HepG2 (cell line): ENCODE measurements at places on chromosomes 1 and 21.

DNA sequence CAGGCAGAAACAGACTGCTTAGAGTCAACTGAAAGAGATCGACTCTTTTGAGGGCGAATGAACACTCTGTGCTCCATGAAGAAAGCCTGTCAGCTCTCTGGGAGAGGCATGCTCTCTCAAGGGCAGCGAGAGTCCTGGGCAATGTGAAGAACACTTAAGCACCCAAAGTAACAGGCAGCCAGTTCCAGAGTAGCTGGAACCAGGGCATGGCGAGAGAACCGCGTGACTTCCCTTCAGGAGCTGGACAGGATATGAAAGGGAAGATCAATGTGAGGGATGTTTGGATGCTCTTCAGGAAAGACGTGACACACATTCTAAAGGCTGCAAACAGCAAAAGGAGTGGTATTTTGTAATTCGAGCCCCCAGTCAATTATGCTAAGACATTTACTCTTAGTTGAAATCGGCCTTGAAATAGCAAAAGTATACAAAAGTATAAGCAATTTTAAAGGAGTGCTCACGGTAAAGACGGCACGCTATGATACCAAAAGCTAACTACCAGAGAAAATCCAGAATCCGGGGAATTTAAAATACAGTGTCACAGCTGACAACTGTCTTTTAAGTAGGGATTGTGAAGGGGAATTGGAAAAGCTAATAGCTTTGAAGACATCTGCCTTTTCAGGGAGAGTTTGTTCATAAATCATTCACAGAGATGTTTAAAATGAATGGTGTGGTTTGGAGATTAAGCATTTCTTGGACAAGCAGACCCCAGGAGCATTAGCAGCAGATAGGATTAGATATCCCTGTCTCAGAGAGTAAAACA, 20.8 kb downstream of the ADAMTS5 start:
- DNase-seq, result no peak

GRCh38 chr21:45450423-45451090, 45.6 kb downstream of the COL18A1 start:
- no peak for DNase-seq

DNA sequence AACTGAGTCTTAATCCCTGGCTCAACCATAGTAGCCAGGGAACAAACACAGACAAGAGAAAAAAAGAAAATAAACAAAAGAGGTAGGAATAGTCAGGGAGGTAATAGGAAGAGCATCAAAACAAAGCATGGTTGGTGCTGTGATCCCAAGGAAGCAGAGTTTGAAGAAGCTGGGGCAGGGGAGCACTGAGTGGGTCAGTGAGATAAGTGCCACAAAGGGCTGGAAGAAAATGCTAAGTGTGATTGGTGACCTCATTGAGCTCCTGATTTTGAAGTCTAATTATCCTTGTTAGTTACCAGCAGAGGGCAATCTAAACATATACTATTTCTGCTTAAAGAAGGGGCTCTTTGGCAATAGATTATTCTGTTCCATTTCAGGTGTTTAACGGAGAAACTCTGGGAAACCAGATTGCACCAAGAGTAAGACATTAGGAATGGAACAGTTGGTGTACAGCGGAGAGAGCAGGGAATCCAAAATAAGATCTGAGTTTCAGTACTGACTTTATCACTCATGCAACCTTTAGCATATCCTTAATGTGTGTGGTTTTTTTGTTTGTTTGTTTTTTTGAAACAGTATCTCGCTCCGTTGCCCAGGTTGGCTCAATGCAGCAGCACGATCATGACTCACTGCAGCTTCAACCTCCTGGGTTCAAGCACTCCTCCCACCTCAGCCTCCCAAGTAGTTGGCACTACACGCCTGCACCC, 30.7 kb upstream of the KIAA1614 start:
- DNase-seq, result peak; percentile 25

DNA sequence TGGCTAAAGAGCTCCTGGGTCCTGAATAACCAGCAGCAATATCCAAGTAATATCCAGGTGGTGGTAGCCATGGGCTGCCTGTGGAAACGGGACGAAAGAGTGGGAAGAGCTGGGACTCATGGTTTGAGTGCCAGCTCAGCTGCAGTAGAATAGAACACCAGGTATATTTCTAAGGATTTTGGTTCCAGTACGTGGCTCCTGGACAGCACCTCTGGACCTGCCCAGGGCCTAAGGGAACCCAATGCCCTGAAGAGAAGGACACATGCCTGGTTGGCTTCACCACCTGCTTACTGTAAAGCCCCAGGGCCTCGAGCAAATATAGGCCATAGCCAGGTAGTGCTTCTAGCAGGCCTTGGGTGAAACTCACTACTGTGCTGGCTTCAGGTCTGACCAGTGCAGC, 566.7 kb downstream of the KIF26B start:
- no peak for DNase-seq

DNA sequence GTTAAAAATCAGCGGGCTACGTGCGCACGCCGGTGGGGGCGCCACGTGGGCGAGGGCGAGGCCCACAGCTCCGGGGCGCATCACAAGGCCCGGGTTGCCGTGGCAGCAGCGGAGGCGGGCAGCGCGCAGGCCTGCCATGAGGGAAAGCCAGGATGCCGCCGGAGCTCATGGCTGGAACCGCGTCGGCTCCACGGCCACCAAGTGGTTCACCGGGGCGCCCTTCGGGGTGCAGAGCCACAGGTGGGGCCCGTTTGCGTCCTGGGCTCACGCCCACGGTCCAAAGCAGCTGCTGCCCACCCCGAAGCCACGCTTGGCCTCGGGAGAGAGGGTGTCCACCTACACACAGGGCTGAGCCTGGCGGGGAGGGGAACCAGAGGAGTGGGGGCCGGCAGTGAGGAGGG, 4.9 kb upstream of the TTC22 start:
- DNase-seq, result no peak
